Psoas muscle (tissue), 8 donors: ENCODE measurements at places on chromosomes 11 and 22. TPM values are rescaled to one million over a fixed set of nuclear protein-coding genes. Genes with fewer than 3 reads are reported as not detected.

DNA sequence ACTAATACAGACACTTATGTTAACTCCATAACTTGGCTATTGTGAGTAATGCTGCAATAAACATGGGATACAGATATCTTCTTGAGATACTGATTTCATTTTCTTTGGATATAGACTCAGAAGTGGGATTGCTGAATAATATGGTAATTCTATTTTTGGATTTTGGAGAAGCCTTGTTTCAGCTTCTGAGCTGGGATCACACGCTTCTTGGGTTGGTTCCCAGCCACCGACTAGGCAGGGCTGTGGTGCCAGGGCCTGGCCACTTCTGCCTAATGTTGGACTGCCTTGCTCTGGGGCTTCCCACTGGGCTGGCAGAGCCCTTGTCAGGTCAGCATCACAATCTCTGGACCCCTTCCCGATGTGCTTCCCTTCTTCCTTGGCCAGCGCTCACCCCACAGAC lies 14.0 kb upstream of the MCHR1 start:
- no peak for DNase-seq

Gene MOGAT2
- total RNA-seq, result not detected

DNA sequence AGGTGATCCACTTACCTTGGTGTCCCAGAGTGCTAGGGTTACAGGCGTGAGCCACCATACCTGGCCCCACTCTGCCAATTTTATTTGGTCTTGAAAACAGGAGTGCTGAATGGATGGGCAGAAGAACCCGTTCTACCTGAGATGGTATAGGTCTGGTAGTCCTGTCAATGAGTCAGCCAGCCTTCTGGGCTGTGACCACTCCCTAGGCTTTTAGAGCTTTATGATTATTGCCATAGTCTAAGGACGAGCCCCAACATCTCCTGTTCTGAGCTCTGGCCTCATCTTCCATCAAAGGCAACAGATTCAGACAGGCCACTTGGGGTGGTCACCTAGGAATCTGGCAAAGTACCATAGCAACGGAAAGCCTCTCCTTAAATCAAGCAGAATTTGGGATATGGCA lies 11.5 kb downstream of the ZDHHC5 start:
- DNase-seq, result no peak

DNA sequence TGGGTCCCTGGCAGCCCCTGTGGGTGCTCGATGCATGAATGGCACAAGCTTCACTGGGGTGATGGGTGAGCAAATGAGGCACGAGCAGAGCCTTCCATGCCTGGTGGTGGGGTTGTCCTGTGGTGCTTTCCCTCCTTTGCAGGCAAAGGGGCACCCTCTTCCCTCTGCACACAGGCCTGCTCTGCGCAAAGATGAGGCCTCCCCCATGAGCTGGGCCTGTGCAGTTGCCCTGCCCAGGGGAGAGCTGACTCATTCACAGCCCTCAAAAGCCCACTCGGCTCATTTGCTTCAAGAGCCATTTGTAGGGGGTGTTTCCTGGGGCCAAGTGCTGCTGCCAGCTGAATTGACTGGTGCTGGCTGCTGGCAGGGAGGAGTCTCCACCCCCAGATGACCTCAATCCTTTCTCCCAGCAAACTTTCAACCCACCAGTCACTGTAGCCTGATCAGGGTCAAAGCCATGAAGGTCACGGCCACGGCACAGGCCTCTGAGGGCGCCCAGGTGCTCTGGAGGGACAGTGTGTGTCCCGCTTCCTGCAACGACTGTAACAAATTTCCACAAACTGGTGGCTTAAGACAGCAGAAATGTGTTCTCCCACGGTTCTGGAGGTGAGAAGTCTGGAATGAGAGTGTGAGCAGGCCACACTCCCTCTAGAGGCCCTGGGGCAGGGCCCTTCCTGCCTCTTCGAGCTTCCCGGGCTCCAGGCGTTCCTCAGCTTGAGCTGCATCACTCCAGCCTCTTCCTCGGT lies 48.8 kb upstream of the ANO1 start:
- no peak for DNase-seq

GRCh38 chr11:101442171-101442570 lies 141.6 kb downstream of the TRPC6 start:
- no peak for DNase-seq

DNA sequence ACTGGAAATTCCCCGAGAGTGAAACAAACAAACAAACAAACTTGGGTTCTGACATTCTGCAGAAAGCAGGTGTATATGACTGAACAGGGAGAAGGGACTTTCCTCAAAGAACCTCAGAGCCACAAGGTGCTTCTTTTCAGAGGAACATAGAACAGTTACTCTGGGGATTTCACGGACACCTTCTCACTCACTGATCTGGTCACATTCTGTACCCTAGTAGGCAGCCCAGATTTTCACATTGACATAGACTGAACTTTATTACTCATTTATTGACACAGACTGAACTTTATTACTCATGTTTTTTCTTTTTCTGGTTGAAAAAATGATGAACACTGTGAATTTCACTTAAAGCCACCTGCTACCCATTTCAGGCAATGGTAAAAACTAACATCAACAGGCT lies 263.0 kb downstream of the OPCML start:
- no peak for DNase-seq

GRCh38 chr11:18612394-18612793 lies 12.8 kb downstream of the MISFA start:
- no peak for DNase-seq

DNA sequence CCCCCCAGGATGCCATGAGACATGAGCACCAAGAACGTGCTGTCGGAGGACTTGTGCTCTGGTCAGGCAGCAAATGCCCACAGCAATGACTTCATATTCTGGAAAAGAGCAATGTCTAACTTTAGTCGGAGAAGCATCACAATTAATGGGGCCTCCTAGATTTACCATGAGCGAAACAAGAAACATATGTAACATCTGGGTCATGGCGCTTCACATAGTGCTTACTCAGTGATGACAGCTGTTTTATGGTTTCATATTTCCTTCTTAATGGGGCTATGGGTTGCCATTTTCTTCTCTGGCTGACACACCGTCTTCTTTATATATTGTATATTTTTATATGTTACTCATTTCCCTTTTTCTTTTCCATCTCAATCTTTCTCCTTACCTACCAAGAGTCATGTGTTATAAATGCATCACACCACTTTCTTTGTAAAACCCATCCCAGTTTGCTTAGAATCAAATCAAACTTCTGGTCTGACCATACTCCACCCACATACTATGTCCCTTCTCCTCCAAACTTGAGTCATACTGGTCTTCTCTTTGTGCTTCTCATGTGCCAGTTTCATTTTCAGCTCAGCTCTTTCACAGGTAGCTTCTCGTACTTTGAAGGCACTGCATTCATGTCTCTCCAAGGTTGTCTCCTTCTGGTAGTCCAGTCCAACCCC lies 9.4 kb upstream of the CASP12 start:
- DNase-seq, result no peak

Gene LZTR1
- total RNA-seq, result 23.4 TPM
